ENCODE measurements at places on chromosomes 16 and 17.

DNA sequence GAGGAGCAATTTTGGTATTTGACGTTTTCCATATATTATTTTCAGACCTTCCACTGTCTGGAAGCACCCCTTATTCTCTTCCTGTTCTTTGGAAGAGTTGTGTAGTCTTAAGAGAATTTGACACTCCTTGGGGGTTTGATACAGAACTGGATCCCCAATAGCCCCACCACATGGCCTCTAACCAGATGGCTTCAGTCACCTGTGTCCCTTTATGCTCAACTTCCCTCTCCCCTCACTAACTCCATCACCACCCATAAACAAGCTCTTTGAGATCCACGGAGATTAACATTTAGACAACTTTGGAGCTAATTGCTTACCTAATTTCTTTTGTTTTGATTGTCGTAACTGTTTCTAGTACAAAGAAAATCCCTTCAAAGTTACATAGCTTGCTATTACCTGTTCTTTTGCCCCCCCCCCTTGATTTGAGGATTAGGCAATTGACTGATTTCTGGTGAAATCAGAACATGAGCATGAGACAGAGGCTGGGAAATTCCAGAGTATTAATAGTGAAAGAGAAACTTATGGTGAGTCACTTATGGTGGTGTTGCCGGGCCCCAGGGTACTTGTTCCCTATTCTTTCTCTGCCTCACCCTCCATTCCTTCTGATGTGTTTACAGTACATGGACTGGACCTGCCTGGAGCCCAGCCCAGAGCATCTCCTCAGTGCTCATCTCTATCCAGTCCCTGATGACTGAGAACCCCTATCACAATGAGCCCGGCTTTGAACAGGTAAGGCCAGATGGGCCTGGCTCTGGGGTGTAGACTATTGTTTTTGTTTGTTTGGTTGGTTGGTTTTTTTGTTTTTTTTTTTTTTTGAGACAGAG is 7.5 kb downstream of the UBE2Z start:
- DNase-seq, result no peak

GRCh38 chr16:54444851-54445458 is 158.4 kb upstream of the IRX3 start:
- no peak for DNase-seq

DNA sequence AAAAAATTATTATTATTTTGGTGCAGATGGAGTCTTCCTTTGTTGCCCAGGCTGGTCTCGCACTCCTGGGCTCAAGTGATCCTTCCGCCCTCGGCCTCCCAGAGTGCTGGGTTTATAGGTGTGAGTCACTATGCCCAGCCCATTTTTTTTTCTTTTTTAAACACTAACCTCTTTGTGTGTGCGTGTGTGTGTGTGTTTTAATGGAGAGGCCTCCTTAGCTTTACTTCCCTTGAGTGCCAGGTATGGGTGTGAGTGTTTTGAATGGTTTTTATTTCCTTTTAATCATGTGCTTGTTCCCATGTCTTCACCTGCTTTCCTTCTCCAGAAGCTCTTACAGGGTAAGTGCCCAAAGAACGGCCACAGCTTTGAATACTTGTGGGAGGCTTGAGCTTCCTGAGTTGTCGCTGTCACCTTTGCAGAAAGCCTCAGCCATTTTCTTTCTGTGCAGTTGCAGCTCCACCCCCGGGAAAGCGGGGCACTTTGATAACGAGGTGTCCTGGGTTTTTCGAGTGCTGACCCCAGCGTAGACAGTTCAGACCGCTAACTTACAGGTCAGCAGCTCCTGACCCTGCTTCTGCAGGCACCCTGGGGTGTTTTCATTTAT is 22.6 kb downstream of the AKAP1 start:
- no peak for DNase-seq

DNA sequence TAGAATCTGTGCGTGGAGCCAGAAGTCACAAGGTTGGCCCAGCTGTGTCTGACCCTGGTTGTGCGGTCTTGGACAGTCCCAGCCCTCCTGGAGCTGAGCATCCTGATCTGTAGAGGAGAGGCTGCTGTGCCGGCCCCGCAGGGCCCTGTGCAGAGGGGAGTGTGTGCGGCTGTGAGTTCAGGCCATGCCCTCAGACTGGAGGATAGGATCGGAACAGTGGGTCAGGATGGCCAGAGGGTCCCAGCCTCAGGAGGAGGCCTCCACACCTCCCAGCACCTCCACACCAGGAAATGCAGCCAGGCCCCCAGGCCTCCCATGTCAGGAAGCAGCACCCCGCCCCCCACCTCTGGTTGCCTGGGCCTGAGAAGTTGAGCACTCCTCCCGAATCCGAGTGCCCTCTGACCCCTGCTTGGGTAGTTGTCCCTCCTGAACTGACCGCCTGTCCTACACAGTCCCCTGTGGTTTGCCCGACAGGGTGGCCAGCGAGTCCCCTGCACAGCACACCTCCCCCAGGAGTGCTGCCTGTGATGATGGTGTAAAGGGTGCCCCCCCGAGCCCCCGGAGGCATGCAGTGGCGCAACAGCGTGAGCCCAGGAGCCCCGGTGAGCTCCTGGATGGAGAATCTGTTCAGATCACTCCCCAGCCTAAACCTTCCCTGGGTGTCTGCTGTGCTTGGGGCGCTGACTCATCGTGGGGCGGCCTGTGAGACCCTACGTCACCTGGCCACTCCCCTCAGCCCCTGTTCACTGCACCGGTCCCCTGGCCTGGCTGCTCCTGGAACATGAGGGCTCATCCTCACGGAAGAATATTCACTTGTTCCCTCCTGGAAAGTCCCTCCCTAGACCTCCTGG is 285.2 kb downstream of the SEC14L1 start:
- DNase-seq, result peak; percentile 66

GRCh38 chr16:20931066-20931600 is 30.6 kb downstream of the LYRM1 start:
- DNase-seq, result no peak

DNA sequence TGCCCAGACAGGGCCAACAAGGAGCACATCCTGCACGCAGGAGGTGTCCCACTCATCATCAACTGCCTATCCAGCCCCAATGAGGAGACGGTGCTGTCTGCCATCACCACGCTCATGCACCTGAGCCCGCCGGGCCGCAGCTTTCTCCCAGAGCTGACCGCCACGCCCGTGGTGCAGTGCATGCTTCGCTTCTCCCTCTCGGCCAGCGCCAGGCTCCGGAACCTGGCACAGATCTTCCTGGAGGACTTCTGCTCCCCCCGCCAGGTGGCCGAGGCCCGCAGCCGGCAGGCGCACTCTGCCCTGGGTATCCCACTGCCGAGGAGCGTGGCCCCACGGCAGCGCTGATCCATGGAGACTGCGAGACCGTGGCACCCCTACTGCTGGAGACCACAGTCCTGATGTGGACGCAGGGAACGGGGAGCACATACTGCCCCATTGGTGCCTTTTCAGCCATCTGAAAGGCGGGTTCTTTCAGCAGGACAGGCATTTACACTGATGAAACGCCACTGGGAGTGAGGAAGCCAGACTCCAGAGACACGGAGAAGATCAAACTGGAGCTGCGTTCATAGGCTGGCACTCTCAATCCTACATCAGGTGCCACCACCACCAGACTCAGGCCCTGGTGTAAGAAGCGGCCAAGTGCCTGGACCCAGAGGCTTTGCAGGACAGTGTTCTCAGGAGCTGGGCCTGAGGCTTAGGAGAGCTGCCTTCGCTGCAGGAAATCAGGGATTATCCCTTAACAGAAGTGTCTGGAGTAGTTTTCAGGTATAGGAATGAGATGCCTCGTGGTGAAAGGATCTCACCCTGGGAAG is 2.6 kb downstream of the NT5C start:
- no peak for DNase-seq

GRCh38 chr17:8732406-8733085 is 12.1 kb downstream of the CCDC42 start:
- no peak for DNase-seq

DNA sequence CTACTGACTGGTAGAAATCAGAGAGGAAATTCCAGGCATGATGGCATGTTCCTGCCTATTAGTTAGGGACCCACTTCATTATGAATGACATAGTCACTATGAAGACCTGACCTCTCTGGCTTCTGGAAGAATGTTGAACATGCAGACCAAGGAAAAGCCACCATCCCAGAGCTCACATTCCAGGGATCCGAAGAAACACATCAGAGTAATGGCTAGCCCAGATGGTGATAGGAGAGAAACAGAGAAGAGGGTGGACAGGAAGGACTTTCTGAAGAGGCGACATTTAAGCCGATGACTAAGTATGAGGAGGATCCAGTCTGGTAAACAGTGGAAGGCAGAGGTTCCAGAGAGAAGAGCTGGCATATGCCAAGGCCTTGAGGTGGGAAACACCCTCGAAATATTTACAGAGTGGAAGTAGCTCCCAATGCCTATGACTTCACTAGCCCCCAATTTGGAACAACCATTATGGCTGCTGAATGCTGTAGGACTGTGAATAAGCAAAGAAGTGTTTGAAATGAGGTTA is 216.2 kb downstream of the RBFOX1 start:
- DNase-seq, result no peak

Data from activated CD8-positive, alpha-beta memory T cell treated with anti-CD3 and anti-CD28 coated beads for 1 hour (primary cell).